ENCODE measurements at places on chromosomes 16 and 17.

DNA sequence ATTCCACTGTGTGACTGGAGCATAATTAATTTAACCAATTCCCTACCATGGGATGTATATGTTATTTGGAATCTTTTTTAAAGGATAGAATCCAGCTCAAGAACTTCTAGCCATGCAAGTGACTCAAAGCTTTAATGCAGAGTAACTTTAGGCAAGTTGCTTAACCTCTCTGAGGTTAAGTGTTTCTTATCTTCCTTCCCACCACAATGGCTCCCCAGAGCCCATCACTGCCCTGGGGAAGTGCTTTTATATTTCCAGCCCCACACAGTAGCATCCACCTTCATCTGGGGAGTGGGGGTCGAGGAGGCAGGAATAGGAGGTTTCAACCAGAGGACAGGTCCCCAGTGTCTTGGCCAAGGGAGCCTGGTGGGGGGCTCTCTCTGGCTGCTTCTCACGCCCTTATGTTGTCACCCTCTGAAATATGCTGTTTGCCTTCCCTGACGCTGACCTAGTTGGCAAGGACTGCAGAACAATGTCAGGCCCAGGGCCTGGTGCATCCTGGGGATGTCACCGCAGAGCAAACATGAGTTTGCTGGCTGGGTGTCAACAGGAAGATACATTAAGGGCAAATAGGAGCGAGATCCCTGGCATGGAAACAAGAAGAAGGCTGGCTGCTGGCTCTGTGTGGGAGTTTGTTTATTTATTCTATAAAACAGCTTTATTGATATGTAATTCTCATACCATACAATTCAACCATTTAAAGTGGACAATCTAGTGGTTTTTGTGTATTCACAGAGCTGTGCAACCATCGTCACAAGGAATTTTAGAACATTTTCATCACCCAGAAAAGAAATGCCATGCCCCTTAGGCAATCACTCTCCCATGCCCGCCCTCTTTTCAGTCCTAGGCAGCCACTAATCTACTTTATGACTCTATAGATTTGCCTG is 46.6 kb upstream of the WSB1 start:
- DNase-seq = no peak

- DNase-seq = no peak
These were observed 24.8 kb downstream of the MYO18A start for GRCh38 chr17:29155227-29155965.

DNA sequence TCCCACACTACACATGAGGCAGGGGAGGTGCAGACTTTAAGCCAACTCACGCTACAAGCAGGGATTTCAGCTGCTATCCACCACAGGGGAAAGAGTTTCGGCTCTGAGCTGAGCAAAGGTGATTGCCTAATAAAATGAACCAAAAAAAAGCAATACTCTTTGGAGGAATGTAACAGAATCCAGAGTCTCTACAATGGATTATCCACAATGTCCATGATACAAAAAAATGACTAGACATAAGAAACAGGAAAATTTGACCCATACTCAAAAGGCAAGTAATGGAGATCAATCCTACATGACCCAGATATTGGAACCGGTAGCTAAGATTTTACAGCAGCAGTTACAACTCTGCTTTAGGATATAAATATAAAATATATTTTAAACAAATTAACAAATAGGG is 19.0 kb upstream of the TMEM204 start:
- DNase-seq = no peak

GRCh38 chr17:79831265-79832217 is 7.7 kb downstream of the CBX4 start:
- DNase-seq = no peak

- no peak for DNase-seq
These were observed at the start of gene CHAD for GRCh38 chr17:50468304-50469207. Gene CHAD, minus strand, starts transcription at chr17:50468880. Its CDS starts 67 bp downstream, at chr17:50468813.

GRCh38 chr16:30876867-30877266 is 17.0 kb downstream of the BCL7C start:
- DNase-seq = no peak

DNA sequence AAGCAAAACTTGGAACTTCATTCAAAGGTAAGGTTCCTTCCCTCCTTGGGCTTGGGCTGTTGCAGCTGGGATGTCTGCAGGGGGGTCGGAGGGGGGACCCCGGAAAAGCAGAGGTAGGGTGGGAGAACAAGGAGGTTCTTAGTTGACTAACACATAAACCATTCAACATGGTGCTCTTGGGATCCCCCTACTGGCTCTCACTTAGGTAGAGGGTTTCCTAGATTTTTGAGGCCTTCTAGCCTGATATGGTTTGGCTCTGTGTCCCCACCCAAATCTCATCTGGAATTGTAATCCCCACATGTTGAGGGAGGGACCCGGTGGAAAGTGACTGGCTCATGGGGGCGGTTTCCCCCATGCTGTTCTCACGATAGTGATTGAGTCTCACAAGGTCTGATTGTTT is 93.9 kb downstream of the RGS9 start:
- DNase-seq = no peak

DNA sequence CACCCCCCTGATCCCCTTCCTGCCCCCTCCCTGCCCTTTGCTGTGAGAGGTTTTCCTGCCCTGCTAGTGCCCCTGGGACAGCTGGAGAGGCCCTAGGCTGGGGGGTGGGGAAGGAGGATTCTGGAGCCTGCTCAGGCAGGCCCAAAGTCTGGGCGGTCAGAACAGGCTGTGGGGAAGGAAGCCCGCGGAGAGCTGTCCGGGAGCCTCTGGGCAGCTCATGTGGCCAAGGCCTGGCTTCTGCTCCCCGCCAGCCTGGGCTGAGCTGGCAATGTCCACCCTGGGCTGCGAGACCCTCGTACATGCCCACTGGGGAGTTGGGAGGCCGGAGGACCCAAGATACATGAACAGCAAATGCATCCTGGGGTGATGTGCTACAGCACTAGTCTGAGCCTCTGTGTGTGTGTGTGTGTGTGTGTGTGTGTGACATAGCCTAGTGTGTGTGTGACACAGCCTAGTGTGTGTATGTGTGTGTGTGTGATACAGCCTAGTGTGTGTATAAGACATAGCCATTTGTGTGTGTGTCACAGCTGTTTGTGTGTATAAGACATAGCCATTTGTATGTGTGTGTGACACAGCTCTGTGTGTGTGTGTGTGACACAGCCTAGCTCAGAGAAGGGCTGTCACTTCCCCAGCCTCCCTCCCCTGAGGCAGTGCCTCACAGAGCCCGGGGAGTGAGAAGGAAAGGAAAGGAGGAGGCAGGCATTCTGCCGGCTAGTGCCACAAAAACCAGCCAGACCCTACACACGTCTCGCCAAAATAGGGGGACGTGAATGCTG is 201.4 kb upstream of the CIBAR2 start:
- no peak for DNase-seq

DNA sequence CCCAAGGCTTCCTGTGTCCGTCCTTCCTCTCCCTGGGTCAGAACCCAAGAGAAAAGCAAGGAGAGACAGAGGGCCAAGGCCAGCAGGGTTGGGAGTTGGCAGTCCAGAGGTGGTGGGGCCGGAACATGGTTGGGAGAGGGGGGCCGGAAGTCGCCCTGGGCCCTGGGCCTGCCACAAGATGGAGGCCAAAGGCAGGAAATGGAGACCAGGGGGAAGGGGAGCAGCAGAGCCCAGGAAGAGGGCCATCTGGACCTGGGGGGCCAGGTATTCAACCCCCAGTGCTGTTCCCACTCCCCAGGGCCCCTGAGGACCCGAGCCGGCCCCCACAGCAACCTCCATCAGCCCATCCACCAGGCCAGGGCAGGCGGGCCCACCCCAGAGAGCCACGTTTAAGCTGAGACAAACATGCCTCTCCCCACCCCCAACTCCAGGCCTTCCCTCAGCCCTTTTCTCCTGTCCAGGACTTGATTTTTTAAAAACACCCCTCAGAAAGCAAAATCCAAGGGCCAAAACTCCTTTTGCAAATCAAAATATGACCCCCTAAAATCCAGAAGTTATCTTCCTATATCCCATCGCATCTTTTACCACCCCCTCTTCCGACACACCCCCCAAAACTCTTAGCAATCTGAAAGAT is 4.4 kb upstream of the BCL6B start:
- DNase-seq = no peak

GRCh38 chr17:29007456-29007855 is 1.6 kb upstream of the SEZ6 start:
- no peak for DNase-seq

DNA sequence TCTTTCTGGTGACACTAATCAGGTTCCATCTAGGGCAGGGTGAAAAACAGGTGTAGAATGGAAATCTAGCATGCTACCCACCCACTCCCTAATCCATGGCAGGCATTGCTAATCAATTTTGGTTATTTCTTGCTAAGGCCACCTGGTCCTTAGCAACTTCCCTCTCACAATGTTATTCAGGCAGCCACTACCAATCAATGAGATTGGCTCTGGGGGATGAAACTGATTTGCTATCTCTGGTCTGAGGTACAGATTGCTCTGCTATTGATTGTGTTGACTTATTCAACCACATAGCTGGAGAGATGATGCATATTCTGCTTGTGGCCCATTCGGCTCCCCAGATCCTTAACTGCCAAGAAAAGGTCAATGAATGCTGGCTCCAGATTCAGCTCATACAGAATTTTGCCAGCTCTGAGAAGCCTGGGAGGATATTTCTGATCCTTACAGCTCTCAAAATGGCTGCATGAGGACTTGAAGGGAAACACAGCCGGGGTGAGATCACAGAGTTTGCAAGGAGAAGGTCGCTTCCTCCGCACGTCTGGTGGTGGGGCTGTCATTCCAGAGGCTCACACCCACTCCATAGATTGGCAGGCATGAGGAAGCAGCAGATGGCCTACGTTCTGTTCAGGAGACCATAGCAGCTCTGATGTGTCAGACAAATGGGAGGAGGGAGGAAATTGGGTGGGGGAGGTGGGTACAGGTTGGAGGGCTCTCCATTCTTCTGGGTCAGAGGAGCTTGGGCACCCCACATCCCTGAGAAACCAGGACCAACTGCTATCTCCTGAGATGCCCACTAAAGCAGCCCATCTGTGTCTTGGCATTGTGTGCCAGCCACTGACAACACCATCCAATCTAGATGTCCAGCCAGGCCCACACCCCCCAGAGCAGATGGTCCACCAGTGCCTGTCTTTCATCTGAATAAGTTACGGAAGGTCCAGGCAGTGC is 22.3 kb downstream of the SEZ6 start:
- DNase-seq = no peak

DNA sequence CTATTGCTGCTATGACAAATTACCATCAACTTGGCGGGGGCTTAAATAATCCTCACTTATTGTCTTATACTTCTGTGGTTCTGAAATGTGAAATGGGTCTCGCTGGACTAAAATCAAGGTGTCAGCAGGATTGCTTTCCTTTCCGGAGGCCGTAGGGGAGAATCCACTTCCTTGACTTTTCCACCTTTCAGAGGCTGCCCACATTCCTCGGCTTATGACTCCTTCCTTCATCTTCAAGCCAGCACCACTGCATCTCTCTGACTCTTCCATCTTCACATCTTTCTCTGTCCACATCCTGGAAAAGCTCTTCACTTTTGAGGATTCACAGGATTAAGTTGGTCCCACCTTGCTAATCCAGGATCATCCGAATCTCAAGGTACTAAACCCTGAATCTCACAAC is 217.8 kb downstream of the GRIN2A start:
- no peak for DNase-seq

GRCh38 chr17:48528936-48529682 is 1.7 kb downstream of the HOXB1 start:
- DNase-seq = no peak

- no peak for DNase-seq
These were observed 192.0 kb downstream of the NTN1 start for GRCh38 chr17:9213303-9213640.

GRCh38 chr17:64015447-64015846 is 5.0 kb downstream of the ICAM2 start:
- DNase-seq = no peak

DNA sequence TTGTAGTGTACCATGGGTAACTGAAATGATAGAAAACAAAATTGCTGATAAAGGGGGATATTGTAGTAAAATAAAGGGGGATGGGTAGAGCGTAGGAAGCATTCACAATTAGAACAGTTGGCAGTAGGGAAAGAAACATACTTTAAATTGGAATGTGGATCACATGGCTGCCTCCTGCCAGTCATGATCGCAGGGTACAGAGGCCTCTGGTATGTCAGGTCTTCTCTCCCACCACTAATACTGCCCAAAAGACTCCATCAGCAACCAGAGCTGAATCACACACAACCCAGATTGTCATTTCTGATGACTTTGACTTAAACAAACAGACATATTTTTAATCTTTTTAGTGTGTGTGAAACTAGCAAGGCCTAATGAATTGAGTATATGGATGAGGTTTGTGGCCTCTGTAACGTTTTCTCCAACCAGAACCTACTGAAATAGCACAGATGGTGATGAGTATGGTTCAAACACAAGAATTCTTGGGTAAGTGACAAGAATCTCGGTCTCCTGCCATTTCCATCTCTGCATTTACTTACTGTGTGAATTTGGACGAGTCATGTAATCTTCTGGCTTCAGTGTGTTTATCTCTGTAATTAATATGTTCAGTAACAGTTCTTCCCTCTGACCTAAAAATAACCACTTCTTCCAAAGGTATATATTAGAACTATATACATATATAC is 112.6 kb downstream of the USP22 start:
- no peak for DNase-seq

DNA sequence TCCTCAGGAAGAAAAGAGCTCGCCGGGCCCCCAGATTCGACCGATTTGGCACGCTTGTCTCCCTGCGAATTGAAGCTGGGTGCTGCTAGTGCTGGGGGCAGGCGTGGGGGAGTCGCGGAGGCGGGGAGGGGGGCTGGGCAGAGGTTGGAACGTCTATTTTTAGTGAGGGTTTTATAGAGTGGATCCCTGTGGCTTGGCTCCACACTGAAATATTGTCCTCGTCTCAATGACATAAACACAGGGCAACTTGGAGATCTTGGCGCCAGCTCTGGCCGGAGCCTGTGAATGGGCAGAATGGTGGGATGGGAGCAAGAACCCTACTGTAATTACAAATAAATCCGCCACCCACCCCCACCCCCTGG is 15.7 kb upstream of the NOG start:
- DNase-seq = no peak

- DNase-seq = no peak
These were observed 41.5 kb upstream of the TEKT3 start for GRCh38 chr17:15382914-15383313.

DNA sequence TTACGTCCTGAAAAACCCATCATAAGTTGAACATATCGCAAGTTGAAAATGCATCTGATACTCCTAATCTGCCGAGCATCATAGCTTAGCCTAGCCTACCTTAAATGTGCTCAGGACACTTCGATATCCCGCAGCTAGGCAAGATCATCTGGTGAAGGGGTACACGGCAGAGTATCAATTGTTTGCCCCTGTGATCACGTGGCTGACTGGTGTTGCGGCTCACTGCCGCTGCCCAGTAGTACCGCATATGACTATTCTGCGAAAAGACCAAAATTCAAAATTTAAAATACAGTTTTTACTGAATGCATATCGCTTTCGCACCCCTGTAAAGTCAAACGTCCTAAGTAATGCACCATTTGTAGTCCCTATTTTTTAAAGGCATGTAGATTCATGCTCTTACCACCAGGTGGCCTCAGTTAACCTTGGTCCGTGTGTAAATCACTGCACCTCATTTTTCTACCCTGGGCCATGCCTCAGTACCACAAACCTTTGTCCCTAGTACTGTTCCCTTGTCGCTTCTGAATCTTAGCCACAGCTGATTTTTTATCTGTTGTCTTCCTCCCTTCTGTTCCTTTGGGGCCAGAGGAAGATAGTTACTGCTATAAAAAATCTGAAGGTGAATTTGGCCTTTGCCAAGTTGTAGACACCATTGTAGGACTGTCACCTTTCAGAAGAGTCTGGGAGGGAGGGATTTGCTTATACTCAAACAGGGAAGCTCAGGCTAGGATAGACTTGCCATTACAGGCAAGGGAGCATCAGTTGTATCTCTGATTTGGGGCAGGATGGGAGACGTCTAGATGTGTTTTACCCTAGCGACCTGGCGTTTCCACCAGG is 34.4 kb downstream of the WWP2 start:
- DNase-seq = no peak

Measured in stimulated activated CD4-positive, alpha-beta T cell treated with anti-CD3 and anti-CD28 coated beads, Interleukin-15, amount 100 ng/mL, for 1 hour (primary cell).